Memory B cell (primary cell): ENCODE measurements at places on chromosomes 1 and 21.

DNA sequence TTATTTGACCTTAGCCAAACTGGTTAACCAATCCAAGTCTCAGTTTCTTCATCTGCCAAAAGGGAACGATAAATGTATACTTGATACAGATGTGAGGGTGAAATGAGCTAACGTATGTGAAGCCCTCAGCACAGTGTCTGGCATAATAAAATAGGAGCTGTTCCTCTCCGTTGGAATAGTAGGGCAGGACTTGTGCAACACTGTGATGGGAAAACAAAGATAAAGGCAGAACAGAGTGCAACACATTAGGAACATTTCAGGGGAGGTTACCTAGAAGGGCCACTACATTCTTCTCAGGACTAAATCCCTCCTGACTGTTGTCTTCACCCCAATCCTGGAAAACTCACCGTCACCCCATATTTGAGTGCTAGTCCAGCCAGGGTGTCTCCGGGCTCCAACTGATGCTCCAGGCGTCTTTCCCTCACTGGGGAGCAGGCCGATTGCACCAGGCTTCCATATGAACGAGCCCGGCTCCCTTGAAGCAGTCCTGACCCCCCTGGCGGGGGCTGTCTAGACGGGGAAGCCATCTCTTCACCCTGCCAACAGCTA lies 896 bp downstream of the LYSMD1 start:
- DNase-seq = no peak

DNA sequence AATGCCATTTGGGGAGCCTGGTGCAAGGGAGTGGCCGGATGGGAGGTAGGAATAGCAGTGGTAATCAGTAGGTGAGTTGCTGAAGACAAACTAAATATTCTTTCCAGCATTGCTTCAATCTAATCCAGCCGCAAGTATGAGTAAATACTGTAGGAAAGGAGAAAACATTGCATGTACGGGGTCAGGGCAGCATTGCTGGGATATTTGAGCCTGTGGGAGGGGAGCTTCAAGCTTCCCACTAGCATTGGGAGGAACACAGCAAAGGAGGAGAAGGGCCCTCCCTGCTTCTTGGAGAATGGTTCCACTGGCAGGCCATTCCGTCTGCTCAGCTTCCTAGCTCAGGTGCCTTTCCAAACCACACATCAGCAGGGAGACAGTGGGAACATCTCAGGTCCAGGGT lies 15.2 kb downstream of the CAPN2 start:
- DNase-seq = no peak

DNA sequence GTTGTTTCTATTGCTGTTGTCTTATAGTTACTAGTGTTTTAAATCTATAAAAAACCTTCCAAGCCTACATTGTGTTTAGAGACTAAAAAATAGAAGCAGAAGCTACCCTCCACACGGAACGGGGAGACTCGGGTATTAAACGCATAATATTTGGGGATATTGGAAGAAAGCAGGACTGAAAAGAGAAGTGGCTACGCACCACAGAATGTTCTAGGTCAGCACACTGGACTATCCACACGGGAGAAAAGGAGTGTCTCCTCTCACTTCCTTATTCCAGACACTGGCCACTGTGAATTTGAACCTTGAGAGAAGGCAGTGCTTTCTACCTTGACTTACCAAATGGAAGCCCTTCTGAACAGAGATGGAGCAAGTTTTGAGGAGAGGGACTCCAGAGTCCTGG lies 1.0 kb upstream of the OR10J4 start:
- no peak for DNase-seq

- no peak for DNase-seq
Measured at GRCh38 chr1:182608845-182609610, 4.8 kb upstream of the RGS16 start.

GRCh38 chr21:14863745-14864210 lies 201.0 kb downstream of the NRIP1 start:
- no peak for DNase-seq

GRCh38 chr1:200133123-200133522 lies 105.6 kb downstream of the NR5A2 start:
- DNase-seq = no peak
